ENCODE measurements at places on chromosomes 4 and X.
A peak's percentile ranks its signal among the peaks of the same experiment; 100 is the strongest.

GRCh38 chr4:117560329-117560728 lies 474.0 kb upstream of the NDST3 start:
- DNase-seq = no peak

- no peak for DNase-seq
These were observed 415 bp upstream of the TENM3 start for GRCh38 chr4:182242787-182243186.

GRCh38 chrX:40878766-40879165 lies 143.4 kb upstream of the MED14 start:
- no peak for DNase-seq

- DNase-seq = no peak
These were observed 616.9 kb downstream of the FSTL5 start for GRCh38 chr4:161546902-161547301.

- DNase-seq = no peak
These were observed 44.7 kb upstream of the AFAP1 start for GRCh38 chr4:7984286-7984925.

- DNase-seq = no peak
These were observed 78.0 kb downstream of the GABRB1 start for GRCh38 chr4:47109379-47109778.

DNA sequence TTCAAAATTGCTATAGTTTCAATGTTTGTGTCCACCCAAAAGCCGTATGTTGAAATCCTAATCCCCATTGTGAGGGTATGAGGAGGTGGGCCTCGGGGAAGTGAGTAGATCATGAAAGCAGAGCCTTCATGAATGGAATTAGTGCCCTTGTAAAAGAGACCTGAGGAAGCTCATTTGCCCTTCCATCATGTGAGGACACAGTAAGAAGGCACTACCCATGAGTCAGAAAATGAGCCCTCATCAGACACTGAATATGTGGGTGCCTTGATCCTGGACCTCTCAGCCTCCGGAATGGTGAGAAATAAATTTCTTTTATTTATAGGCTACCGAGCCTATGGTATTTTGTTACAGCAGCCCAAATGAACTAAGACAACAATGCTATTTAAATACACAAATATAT lies 57.7 kb upstream of the EFHC2 start:
- DNase-seq = no peak

- DNase-seq = no peak
These were observed 1.5 kb downstream of the MND1 start for GRCh38 chr4:153346031-153346430.

GRCh38 chrX:154991039-154991438 lies 31.5 kb downstream of the F8 start:
- no peak for DNase-seq

DNA sequence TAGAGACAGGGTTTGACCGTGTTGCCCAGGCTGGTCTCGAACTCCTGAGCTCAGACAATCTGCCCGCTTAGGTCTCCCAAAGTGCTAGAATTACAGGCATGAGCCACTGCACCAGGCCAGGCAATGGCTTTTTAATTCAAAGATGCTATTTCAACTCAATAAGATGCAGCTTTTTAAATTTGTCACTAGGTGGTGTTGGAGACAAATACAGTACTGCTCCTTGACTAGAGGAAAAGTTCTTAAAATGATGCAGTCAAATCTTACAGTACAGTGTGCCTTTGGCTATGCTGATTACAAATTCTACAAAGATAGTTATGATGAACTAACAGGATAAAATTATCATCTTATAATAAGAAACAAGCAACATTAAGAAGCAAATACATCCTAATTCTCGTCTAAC lies 441.1 kb downstream of the KCNIP4 start:
- no peak for DNase-seq

GRCh38 chr4:74661427-74662201 lies 132.7 kb downstream of the BTC start:
- no peak for DNase-seq

- no peak for DNase-seq
These were observed 425.6 kb downstream of the IL1RAPL1 start for GRCh38 chrX:29012867-29013266.

DNA sequence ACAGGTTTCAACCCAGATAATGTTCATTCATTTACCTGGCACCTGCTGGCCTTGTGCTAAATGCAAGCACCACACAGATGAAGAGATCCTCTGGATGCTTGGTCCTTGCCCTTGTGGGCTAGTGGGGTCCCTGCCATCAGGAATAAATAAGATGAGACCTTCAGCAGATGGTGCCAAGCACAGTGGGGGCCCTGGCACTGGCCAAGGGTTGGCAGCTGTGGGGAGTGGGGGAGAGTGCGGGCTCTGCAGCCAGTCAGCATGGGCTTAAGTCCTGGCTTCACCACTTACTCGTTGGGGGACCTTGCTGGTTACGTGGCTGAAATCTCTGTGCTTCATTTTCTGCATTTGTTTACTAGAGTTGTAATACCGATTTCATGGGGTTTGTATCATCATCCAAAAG lies 6.9 kb downstream of the LAP3 start:
- DNase-seq = no peak

GRCh38 chr4:151488968-151489367 lies 80.0 kb downstream of the FHIP1A start:
- no peak for DNase-seq

GRCh38 chr4:150005537-150005936 lies 72.7 kb upstream of the DCLK2 start:
- DNase-seq = no peak

GRCh38 chr4:119510395-119511149 lies 118.0 kb downstream of the PDE5A start:
- no peak for DNase-seq

DNA sequence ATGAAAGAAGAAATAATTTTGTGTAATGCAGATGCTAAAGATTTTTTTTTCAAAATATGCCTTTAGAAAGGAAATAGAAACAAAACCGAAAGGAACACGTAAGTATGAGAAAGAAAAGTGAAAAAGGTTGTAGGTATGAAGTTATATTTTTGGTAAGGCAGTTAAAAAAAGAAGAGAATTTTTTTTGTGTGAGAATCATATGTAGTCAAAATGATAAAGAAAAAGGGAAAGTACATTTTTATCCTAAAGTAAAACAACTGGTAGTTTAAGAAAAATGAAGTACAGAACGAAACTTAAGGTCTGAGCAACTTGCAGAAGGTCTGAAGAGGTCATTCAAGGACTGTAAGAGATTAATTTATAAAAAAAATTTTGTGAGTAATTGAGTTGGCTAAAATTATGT lies 164.0 kb upstream of the TRAM1L1 start:
- no peak for DNase-seq

DNA sequence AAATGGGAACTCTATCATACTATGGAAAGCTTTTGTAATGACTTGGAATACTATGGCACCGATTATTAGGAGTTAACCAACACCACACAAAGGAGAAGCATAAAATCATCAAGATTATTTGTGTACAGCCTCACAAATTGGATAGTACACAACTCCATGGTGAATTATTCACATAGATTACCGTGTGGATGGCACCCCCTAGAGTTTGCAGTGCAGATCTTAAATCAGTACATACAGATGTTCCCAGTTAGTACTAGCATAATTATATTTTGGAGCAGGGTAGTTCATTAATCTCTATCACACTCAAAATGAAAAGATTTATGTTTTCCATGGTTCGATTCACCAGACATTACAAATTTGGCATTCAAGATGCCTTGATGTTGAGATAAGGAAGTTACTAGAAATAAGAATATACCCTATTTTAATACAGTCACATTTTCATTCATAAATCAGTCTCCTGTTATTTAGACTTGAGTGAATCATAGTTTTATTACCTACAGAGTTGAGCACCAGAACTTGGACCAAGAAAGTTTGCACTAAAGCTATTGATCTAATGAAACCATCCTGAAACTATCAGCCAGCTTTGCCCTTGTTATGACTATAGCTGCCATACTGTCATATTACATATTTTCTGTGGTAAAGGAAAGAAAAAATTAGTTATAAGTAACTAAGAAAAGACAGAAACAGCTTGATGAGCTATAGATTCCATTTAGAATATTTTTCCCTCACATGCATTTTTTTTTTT lies 531.8 kb downstream of the GLUD2 start:
- no peak for DNase-seq

DNA sequence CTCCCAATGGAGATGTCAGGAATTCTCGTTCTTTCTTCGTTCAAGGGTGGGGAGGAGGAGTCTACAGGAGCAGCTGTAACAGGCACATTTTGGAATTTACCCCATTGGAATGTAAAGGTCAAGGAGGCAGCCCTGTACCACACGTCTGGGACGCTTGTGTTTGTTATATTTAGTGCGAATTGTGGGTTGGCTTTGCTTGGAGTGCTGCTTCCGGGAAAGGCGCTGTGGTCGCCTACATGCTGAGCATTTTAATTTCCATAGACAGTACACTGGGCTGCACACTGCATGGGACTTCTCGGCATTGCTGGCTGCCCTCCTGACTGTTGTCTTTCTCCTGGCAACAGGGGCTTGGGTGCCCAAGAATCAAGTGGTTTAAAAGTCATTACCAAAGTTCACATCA lies 12.8 kb downstream of the GYG2 start:
- no peak for DNase-seq

GRCh38 chr4:184506527-184507121 lies 32.3 kb upstream of the IRF2 start:
- DNase-seq = no peak

DNA sequence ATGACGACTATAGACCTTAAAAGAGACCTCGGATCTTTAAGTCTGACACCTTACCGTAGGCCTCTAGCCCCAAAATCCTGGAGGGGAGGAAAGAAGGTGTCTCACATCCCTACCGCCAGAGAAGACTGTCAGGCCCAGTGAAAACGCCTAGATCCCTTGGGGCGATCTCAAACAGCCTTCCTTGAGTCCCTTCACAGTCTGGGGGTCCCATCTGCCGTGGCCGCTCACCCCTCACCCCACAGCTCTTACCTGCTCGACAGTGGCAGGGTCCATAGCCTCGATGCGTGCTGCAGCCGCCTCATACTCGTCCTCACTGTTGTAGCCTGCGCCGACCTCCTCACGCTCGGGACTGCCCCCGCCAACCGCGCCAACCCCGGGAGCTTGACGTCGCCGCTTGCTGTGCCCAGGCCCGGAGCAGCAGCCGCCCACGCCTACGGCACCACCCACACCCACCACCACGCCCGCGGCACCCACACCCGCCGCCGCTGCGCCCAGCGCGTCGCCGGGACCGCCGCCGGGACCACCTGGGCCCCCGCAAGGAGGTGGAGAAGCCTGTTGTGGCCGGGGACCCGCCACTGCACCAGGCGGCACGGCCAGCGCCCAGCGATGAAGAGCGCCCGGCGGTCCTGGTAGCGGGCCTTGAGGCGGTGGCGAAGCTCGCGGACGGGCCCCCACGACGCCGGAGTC lies 536 bp downstream of the OTUD5 start:
- no peak for DNase-seq

DNA sequence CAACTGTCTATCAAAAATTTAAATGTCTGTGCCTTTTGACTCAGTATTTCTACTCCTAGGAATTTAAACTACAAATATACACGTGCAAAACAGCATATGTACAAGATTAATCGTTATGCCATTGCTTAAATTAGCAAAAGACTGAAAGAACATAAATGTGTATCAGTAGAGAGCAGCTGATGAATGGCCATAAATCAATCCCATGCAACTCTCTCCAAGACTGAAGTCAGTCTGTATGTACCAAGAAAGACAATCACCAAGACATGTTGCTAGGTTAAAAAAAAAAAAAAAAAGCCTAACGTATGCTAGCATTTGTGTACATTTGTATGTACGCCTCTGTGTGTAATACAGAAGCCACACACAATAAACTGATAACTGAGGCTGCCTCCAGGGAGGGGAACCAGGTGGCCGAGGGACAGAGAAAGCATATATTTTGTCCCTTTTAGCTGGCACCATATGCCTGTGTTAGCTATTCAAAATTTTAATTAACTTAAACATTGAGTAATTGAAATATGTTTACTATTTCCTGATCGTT lies 130.7 kb downstream of the SH3KBP1 start:
- no peak for DNase-seq

DNA sequence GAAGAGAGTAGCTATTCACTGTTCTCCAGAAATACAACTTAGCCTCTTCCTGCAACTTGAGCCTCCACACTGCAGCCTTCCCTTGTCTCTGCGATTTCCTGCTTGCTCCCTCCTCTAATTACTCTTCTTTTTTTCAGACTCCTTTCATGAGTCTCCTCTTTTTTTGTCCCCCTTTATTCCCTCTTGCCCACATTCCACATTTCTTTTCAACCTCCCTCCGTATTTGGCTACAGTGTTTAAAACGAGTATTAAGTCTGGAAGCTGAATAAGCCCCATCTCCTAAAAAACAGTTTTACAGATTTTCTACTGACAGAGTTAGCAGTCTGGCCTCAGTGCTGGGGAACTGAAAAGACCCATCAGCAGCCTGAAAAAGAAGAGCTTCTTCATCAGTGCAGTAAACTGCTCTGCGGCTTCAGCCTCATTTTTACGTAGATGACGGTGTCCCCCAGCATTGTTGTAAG lies 141.5 kb downstream of the TENM3 start:
- DNase-seq = peak; percentile 53

DNA sequence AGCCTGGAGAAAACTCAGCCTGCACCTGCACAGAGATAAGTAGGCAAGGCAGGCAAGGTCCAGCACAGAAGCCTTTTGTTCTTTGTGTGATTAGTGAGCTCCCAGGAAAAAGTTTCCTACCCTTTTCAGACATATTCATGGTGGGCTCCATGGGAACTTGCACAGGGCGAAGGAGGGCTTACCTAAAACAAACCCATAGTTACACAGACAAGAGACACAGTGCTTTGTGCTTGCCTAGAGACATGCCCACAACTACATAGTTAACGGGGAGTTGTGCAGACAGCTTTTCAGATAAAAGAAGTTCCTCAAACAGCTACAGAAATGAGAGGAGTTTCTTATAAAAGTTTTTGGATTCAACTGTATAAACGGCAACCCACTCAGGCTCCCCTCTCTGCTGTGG lies 180.5 kb downstream of the GLUD2 start:
- DNase-seq = peak; percentile 27

GRCh38 chr4:39698424-39699009 lies 581 bp downstream of the UBE2K start:
- DNase-seq = no peak

GRCh38 chrX:96314985-96315384 lies 369.7 kb upstream of the DIAPH2 start:
- no peak for DNase-seq

GRCh38 chr4:38526412-38526811 lies 137.6 kb upstream of the KLF3 start:
- DNase-seq = no peak

GRCh38 chr4:31199644-31200043 lies 479.5 kb downstream of the PCDH7 start:
- DNase-seq = no peak

GRCh38 chrX:56130031-56130430 lies 102.1 kb upstream of the KLF8 start:
- DNase-seq = no peak

- no peak for DNase-seq
These were observed 515.7 kb downstream of the SMARCA1 start for GRCh38 chrX:129007631-129008030.

DNA sequence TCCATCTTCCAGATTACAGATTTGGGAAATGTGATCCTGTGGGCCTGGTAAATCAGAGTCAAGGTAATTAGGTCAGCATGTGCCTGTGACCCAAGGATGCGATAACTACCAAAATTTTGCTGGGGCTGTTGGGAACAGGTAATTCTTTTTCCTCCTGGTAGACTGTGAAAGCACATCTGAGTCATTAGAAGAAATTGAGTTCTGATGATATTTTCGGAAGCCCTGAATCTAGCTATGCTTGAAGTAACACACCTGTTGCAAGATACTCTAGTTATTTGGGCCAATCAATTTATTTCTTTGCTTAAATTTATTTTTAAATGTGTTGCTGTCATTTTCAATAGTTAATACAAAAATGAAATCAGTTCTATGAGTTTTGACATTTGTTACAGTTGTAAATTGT lies 903.6 kb downstream of the RPA4 start:
- DNase-seq = no peak

GRCh38 chr4:138644322-138644721 lies 371.3 kb upstream of the NOCT start:
- no peak for DNase-seq
